ENCODE measurements at places on chromosomes 7 and 10.

GRCh38 chr7:149218469-149219420 lies 20.7 kb upstream of the ZNF212 start:
- DNase-seq: no peak

DNA sequence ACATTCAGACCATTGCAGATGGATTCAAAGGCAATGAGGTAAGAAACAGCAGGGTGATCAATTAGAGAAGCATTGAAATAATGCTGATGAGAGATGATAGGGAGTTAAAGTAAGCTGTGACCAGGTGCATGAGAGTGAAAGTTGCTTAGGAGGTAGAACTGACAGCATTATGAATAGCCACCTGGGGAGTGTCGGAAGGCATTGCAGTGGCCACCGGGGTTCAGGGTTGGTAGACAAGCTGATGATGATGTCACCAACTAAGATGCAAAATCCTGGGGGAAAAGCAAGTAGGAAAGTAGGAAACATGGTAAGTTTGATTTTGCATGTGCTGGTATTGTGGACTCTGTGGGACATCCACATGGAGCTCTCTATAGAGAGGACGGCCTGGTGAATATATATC lies 211.9 kb upstream of the ETV1 start:
- DNase-seq: no peak

DNA sequence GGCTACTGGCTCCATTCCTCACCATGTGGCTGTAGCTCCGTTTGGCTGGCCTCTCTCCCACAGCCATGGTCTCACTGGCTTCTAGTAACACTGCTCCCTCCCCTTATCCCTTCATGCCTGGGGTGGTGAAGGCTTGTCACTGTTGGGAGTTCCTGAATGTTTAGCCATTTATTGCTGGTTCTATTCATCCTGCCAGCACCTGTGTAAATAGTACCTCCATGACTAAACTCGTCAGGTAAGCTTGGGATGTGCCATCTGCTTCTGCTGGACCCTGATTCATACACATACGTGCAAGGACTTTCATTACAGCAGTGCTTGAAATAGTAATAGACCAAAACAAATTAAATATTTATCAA lies 61.6 kb downstream of the CCDC71L start:
- no peak for DNase-seq

- DNase-seq: no peak
Observed at GRCh38 chr7:37352974-37353948, 95.4 kb downstream of the ELMO1 start.

DNA sequence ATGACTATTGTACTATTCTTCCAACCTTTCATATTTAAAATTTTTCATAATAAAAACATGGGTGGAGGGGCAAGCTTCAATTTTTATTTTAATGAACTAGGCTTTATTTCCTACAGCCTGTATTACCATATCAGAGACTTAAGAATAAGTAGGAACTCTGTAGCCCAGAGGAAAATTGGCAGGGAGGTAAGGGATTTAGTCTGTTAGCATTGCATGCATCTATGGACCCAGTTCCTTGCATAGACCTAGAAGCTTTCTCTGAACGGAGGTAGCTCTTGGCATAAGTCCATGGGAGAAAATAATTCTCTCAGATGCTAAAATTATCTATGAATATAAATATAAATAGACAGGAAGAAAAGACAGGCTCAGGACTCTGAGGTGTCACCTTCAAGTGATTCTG lies 31.4 kb upstream of the CCDC6 start:
- DNase-seq: no peak

DNA sequence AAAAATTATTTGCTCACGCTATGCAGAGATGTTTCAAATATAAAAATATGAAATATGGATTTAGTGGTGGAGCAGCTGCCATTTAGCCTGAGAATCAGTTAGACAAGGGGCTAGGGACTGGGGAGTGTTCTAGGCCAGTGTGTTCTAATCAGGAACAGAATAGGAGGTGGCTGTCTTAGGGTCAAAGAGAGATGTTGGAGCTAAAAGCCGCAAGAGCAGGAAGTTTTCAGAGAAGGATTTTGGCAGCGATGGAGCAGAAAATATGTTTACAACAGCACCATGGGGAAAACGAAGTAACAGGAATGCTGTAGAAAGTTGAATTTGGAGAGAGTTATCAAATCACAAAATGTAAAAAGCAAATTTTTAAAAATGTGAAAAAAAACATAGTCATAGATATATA lies 314.0 kb upstream of the SEMA3A start:
- no peak for DNase-seq

DNA sequence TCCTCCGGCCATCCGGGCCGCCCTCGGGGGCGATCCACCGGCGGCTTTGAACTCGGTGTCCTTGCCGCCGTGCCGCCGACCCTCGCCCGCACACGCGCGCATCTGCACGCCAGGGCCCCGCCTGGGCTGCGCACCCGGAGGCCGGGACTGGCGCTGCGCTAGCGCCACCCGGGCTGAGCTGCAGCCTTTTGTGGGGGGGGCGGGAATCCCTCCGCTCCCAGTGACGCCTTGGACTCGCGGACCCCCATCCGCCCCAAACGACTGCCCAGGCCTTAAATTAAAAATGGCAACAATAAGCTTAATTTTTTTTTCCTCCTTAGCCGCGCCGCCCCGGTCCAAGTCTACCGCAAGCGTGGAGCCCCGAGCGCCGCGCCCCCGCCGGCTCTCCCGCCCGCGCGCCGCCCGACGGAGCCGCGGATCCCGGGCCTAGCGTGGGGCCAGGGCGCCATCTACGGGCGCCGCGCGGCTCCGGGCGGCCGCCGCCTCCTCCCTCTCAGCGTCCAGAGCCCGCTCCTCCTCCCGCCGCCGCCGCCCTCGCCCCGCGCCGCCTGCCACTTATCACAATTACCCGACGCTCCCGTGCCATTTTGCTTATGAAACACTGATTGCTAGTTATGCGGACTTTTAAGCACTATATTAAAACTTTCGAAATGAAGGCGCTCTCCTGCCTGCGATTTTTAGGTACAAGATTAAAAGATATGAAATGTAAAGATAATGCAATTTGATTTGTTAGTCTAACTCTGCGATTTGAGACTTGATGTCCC lies 7.5 kb upstream of the EBF3 start:
- peak; percentile 39 for DNase-seq

DNA sequence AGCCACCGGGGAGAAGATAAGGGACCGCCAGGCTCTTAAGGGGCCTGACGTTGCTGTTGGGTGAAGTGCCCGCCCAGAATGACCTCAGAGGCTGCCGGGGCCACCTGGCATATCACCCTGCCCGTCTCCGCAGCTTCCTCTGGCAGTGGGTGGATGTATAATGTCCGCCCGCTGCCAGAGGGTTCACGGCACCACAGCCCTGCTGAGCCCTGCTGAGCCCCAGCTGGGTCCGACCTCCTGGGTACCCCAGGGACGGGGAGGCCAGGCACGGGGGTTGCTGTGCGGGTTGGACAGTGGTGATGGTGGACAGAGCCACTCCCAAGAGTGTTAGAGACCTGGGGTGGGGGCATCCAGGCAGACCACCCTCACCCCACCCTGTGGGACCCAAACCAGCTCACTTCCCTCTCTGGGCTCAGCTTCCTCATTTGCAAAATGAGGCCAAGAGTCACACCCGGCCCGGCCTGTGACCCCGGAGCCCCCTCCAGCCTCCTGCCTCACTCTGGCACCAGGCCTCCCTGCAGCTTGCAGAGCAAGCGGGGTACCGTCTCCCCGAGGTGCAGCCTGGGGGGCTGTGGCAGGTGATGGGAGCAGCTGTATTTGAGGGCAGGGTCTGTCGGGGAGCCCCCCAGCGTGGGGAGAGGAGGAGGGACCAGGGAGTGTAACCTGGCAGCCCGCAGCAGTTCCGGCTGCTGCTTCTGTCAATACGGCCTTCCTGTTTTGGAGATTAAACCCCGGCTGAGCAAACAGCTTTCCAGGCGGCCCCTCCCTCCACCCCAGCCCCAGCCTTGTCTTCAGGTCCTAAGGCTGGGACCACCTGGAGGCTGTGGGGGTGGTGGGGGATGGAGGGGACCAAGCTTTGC lies 8.4 kb upstream of the LFNG start:
- DNase-seq: no peak

Data from fibroblast of gingiva (primary cell).